Stimulated activated CD4-positive, alpha-beta T cell treated with anti-CD3 and anti-CD28 coated beads, Interleukin-2, amount 100 ng/mL, for 48 hours (primary cell): ENCODE measurements at places on chromosomes 11 and 22.

DNA sequence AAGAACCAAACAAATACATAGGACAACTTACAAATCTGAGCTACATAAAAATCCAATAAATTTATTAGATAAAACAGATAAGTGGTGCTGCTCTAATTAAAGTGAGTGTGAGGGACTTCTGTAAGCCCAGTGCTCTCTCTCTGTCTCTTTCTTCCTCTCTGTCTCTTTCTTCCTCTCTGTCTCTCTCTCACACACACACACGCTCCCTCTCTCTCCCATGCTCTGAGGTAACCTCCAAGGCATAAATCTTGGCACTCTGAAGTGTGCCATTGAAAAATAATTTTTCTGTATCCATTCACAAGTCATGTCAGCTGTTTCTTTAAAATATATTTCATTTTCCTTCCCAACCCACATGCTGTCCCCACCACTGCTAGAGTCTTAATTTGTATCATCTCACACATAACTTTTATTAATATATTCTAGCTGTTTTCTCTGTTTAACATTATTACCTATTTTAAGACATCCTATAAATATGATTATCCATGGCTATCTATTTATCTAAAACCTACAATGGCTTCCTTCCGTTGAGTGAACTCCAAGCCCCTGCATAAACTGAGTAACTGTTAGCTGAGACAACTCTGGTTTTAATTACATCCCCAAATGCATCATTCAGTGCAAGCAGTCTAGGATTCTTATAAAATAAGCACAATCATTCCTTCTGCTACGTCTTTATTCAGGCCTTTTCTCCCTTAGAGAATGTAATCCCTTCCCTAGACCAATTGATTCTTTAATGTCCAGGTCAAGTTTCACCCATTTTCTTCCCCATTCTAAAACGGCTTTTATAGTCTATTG, 57.4 kb upstream of the SLC5A12 start:
- no peak for DNase-seq

GRCh38 chr22:28450109-28450508, 229.5 kb downstream of the TTC28 start:
- DNase-seq, result no peak

DNA sequence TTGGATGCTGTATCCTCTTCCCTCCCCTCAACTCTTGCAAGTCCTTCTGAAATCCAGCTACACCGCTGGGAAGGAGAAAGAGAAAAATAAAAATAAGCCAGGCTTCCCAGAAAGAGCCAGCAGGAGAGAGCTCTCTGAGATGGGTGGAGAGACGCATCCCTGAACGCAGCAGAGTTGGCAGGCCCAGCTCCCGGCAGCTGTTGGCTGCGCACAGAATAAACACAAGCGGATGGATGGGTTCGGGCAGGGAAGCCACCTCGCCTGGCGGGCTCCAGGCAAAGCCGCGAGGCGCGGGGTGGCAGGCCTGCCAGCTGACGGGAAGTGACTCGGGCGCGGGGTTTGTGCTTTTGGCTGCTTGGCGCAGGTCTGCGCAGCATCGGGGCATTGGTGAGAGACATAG, 537.7 kb downstream of the MIAT start:
- no peak for DNase-seq

- no peak for DNase-seq
Observed at GRCh38 chr11:69705351-69705811, 1.6 kb upstream of the FGF19 start.

- no peak for DNase-seq
Observed at GRCh38 chr22:43448048-43448447, 36.2 kb downstream of the MPPED1 start.

GRCh38 chr22:27892064-27892463, 27.0 kb downstream of the PITPNB start:
- no peak for DNase-seq

- DNase-seq, result no peak
Observed at GRCh38 chr11:80255021-80255420, 814.2 kb upstream of the TENM4 start.

- no peak for DNase-seq
Observed at GRCh38 chr22:29690476-29690875, 29.3 kb upstream of the CABP7 start.

GRCh38 chr11:8913961-8914660, 3.1 kb downstream of the AKIP1 start:
- peak; percentile 35 for DNase-seq

DNA sequence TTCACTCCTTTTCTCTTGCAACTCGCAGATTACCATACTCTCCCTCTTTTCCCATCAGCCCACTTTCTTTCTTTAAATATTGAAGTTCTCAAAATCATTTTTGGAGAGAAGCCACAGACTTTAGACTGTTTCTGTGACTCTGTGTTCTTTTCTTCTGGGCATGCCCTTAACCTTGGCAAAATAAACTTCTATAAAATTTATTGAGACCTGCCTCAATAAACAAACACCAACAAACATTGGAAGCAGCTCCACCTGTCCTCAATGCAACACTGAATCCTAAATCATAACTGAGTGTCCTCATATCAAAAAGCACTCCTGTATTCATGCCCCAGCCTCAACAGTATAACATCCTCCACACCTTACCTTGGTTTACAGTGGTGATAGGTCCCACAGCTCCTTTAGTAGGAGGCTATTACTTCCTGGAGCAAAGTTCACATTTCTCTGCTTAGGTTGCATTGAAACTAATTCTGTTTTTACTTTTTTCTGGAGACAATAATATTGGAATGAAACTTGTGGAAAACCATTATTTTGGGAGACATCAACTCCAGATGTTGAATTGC, 320.0 kb upstream of the LRRC4C start:
- DNase-seq, result no peak

DNA sequence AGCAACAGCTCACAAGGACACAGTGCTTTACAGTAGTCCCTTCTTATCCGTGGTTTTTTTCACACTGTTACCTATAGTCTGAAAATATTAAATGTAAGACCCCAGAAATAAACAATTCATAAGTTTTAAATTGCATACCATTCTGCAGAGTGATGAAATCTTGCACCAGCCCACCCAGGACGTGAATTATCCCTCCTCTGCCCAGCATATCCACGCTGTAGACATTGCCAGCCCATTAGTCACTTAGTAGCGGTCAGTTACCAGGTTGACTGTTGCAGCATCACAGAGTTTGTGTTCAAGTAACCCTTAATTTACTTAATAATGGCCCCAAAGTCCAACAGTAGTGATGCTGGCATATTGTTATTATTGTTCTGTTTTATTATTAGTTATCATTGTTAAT, 3.6 kb downstream of the CLTCL1 start:
- no peak for DNase-seq

GRCh38 chr11:70466154-70466553, 67.8 kb downstream of the CTTN start:
- DNase-seq, result no peak

DNA sequence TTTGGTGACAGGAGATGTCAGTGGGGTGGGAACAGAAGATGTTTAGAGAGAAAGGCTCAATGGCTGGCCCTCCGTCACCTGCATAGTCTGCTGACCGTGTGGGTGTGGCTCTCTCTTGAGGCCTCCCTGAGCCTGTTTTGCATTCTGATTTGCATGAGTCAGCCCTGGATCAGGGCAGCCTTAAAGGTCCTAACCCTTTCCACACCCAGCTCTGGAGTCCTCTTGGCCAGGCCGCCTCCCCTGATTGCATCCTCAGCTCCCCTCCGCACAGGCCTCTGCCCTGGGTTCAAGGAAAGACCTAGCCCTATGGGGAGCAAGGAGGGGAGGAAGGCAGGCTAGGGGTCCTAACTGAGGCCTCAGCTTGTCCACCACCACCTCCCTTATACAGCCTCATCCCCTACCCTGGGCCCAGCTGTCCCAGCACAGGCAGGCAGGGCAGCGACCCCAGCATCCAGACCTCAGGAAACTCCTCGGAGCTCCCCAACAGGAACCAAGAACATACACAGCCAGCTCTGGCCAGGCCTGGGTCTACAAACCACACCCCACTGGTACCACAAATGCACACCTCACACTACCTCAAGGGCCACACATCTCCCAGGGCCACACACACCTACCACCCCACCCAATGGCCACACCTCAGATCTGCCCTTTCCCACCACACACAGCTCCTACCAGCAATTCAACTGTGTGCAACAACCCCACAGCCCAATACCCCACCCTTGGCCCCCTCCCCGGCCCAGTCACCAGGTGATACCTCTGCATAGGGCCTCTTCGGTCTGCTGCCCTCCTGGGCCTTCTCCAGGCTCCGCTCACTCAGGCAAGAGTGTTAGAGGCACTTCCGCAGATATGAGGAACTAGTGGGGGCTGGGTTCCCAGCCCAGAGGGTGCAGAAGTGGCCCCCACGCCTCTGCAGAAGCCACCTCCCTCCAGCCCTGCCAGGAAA, 13.7 kb downstream of the ARAP1 start:
- no peak for DNase-seq

DNA sequence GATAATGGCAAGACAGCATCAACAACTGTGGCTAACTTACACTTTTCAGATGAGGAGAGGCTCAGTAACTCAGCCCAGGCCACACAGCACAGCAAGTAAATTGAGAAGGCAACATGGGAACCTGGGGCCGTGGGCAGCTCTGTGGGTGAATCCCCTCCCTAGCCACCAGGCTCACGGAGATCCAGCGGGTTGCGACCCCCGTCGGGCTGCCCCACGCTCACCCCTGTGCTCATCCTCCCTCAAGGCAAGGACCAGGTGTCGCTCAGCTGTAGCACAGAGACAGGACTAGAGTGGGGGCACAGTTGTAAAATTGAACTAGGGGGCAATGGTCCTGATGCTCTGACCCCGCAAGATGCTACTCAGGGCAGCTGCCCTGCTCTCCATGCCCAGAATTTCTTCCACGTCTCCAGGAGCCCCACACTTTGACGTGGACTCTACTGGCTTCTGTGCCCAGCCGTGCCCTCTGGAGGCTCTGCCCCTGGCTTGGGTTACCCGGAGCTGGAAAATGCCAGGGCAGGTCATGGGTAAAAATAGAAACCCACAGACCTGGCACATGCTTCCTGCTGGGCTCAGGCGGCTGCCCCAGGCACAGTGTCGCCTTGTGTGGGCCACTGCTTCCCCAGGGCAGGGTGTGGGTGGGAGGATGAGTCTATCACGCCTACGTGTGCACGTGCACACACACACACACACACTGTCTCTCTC, 9.0 kb downstream of the TUBA8 start:
- no peak for DNase-seq

DNA sequence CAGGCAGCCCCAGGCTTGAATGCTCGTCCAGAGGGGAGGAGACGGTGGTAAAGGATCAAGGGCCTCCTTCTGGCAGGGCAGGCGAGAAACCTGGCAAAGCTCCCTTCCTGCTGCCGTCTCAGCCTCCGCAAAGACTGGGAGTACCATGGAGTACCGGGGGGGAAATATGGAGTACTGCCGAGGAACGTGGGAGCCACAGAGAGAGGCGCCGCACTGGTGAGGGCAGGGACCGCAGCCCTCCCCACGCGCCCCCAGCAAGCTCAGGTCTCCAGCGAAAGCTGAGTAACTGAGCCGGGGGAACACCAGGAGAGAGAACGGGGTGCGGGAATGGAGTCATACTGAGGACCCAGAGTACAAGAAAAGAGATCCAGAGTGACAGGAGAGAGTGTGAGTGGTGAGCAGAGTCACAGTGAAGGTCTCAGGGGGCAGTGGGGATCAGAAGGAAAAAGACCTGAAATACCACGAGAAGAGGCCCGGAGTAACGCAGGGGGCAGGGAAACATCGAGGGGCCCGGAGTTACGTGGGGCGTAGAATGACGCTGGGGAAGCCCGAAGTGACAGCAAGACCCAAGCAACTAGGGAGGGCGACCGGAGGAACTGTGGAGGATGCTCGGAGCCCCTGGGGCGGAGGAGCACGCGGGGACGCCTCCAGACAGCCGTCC, 740 bp downstream of the EML3 start:
- peak; percentile 37 for DNase-seq

- no peak for DNase-seq
Observed at GRCh38 chr22:19691721-19692341, 22.5 kb upstream of the SEPTIN5 start.

DNA sequence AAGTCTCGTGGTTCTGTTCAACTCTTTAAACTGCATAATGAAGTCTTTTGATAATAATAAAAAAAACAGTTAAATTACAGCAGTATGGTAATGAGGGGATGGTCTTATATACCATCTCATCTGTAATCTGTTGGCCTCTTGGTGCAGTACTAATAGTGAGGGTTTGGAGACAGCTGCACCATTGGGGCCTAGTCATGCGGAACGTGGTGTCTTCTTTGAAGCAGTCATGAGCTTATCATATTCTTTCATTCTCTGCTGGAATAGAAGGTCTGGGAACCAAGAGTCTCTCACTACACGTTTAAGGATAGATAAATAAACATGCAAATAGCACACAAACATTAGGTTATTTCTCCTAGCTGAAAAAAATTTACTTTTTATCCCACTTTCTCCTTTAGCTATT, 40.9 kb upstream of the OR9Q1 start:
- DNase-seq, result no peak

- DNase-seq, result no peak
Observed at GRCh38 chr11:57251491-57252104, 14.5 kb upstream of the APLNR start.

DNA sequence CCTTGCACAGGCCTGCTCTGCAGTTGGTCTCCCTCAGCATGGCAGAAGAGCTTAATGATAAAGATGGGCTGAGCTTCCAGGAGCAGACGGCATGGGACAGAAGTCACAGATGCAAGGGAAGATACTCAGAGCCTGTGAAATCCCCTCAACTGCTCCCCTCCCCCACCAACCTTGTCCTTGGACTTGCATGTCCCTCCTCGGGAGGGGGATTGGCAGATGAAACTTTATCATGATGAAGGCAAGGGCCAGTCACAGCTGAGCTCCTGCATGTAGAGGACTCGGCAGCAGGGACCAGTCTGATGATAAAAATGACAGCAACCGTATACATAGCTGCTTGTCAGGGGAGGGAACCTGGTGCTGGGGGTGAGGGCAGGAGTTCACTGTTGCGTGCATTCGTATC, 6.8 kb upstream of the SLC22A8 start:
- no peak for DNase-seq
